ENCODE measurements at places on chromosomes 4 and X. TPM values are rescaled to one million over a fixed set of nuclear protein-coding genes. Genes with fewer than 3 reads are reported as not detected.

- no peak overlapping the region for H3K27ac ChIP-seq
- no peaks in the 10 kb centered on the region for H3K27me3 ChIP-seq
- no peak for DNase-seq
- H3K4me1 ChIP-seq = no peaks in the 10 kb centered on the region
- no peak overlapping the region for H3K4me3 ChIP-seq
- no peaks in the 10 kb centered on the region for H3K36me3 ChIP-seq
Observed at GRCh38 chr4:95831166-95831565, 8.7 kb upstream of the PDHA2 start.

DNA sequence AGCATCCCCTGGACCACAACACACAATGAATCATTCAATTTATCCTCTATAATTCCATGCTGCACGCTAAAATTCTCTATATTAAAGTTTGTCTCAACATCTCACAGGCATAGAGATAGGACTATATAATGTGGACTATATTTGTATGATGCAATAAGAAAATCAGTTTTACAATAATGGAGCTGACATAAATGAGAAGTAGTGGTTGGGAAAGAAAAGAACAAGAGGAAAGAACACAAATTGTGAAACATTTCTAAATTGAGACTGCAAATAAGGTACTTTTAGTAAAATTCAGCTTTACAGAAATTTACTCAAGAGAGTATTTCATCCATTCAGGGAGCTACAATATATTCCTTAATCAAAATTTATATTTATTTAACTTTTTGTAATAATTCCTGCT is 120.4 kb downstream of the ARAP2 start:
- H3K27ac ChIP-seq = no peak overlapping the region
- DNase-seq = no peak
- no peak overlapping the region for H3K4me3 ChIP-seq
- no peaks in the 10 kb centered on the region for H3K4me1 ChIP-seq
- H3K36me3 ChIP-seq = peaks cover 30% of the 10 kb centered on the region

DNA sequence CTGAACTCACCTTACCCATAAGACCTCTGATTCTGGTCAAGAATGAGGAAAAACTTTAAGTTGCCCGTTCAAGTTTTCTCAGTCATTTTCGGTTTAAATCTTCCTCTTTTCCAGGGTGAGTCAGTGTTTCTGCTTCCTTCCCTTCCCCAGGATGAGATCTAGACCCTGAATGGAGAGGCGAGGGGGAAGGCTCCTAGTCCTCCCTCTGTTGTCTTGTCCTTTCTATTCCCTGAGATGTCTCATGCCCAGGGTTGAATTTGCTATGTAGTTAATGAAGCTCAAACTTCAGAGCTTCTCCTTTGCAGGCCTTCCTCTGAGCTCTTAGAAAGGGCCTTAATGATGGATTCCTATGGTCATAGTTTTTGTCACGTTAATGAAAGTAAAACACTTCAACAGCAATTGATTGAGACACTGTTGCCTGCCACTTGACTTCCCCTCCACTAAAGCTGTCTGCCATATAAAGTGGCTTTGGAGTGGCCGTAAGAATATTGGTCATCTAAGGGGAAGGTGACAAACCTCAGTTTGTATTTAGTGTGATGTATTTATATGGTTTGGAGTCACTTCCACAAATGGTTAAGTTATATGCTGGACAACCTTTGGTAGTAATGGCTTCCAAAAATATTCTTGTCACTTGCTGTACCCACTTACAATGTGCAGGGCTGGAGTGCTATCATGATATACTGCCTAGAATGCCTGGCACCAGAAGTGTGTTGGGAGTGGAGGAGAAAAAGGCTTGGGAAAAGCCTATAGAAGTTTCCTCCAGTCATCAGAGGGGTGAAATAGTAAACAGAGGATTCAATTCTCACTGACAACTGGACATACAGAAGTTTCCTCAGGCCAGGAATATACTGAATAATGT is 24.3 kb upstream of the GPRIN3 start:
- no peak for DNase-seq
- no peak overlapping the region for H3K4me3 ChIP-seq
- H3K27ac ChIP-seq = no peak overlapping the region
- H3K27me3 ChIP-seq = peaks cover 11% of the 10 kb centered on the region
- H3K36me3 ChIP-seq = no peaks in the 10 kb centered on the region

FOXR2 gene
- not detected for polyA plus RNA-seq

TKTL1 gene
- polyA plus RNA-seq = not detected

UCHL1 gene
- polyA plus RNA-seq = not detected

CYSLTR1 gene
- 39.5 TPM for polyA plus RNA-seq

IL1RAPL2 gene
- not detected for polyA plus RNA-seq
